Skeletal muscle cell (primary cell): ENCODE measurements at places on chromosomes 7 and 10.

DNA sequence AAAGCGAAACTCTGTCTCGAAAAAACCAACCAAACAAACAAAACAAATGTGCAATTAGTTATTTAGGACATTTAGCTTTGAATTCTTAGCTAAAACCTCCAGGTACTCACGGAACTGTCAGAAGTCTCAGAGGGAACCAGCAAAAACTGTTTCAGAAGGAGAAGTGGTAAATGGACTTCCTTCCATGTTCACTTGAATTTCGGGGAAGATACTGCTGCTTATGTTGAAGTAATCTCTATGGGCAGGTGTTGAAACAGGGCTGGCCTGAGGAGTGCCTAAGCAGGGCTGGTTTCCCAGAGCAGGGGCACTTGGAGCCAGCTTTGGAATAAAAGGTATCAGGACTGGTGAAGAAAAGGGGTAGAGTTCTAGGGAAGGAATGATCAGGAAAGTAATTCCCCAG, 2.4 kb upstream of the EXOC6 start:
- DNase-seq: no peak

GRCh38 chr10:100628061-100628460, 92.3 kb downstream of the HIF1AN start:
- DNase-seq: no peak

DNA sequence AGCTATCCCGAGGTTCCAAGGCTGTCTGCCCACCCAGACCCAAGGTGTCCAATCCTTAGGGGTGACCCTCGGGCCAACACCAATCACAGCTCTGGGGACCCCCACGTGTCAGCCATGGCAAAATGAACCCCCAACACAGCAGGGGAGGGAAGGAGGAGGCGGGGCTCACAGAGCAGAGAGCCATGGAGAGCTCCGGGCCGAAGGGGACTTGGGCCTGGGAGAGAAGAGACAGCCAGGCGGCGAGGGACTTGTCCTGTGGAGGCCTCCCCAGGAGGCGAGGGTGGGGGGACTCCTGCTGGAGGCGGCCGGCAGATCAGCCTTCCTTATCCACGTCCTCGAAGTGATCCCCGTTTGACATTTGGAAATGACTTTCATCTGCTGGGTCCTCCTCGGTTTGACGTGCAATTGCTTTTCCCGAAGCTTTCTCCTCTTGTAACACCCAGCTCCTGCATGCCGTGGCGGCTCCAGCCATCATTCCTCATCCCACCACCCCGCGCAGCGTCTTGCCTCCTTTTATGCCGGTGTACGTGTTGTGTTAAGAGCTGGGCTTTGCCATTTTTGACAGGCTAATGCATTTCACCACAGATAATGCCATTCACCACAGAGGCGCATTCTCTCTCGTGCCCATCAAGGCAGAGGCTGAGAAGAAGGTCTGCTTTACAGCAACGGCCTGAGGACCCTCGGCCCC, 337.4 kb downstream of the DNAJB6 start:
- no peak for DNase-seq

DNA sequence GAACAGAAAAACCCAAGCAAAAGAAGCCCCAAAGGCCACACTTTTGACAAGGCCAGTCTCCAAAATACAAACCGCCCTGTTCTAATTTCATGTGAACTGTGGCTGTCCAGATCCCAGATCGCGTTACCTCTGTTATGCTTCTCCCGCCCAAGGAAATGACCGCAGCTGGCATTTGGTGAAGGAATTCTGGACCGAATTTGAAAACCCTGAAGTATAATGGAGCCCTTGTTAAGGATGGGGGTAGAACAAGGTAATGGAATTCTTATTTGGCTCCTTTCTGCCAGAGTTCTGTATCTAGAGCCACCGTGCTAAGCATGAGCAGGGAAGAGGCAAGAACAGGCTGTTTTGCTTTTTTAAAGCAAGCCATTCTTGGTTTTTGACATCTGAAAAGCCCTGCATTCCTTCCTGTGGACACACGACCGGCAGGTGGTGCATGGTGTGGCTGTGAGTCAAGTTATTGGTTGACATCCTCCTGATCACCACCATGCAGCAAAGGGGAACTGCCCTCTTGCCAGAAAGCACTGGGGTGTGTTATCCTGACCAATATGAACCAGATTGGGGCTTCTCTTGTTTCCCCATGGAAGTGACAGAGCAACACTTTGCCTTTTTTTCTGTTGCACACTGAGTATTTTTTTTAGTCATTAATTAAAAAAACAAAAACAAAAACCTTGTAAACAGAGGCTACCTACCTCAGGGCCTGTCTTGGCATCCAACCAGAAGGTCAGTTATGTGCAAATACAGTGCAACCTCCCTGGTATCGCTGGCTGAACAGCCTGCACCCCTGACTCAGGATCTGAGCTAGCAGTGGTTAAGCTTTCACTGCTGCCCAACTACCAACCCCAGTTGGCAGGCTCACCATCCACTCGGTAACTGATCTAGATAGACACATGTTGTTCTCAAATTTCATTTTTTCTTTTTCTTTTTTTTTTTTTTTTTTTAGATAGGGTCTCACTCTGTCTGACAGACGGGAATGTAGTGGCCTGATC, 14.2 kb downstream of the UCMA start:
- DNase-seq: no peak

DNA sequence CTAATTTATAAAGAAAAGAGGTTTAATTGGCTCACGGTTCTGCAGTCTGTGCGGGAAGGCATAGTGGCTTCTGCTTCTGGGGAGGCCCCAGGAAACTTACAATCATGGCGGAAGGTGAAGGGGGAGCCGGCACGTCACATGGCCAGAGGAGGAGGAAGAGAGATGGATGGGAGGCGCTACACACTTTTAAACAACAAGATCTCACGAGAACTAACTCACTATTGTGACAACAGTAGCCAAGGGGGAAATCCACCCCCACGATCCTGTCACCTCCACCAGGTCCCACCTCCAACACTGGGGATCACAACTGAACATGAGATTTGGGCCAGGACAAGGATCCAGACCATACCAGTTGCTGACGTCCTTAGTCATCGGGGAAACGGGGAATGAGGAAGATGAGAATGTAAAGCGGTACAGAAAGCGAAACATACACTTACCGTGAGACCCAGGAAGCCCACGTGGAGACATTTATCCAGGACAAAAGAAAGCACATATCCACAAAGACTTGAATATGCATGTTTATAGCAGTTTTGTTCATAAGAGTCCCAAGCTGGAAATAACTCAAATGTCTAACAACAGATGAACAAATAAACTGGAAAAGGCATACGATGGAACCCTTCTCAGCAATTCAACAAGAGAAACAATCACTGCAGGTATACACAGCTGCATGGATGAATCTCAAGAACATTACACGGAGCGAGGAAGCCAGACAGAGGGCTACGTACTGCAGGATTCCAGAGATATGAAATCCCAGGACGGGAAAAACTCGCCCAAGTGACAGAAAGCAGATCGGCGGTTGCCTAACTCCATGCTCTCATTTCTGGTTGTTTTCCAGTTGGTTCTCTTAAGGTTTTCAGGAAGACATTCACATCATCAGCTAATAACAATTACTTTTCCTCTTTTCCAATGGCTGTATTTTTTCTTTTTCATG, 26.2 kb upstream of the INPP5A start:
- no peak for DNase-seq
